Fibroblast of pulmonary artery (primary cell): ENCODE measurements at places on chromosomes 2 and 18.

GRCh38 chr2:215933151-215933550 is 80.2 kb downstream of the MREG start:
- no peak for DNase-seq

- DNase-seq = peak; percentile 15
Observed at GRCh38 chr2:213149294-213149875, 2.0 kb downstream of the IKZF2 start.

DNA sequence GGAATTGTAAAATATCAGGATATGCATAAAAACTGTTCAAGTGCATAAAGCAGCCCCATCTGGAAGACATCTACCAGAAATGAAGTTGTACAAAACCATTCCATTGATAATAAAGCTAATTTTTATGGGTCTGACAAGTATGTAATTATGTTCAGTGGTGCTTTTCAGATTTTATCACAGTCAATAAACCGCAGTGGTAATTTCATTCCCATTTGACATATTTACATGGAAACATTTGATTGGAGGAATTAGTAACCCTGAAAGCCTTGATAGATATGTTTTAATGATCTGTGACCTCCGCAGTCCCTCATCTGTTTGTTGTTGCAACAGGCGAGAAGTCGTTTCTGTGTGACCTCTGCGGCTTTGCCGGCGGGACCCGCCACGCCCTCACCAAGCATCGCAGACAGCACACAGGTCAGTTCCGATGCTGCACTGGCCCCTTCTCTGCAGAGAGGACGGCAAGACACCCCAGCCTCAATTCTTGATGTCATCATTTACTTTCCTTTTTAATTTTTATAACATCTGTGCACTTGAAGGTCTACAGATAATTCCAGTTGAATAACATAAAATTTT is 283.1 kb downstream of the ZNF407 start:
- no peak for DNase-seq

DNA sequence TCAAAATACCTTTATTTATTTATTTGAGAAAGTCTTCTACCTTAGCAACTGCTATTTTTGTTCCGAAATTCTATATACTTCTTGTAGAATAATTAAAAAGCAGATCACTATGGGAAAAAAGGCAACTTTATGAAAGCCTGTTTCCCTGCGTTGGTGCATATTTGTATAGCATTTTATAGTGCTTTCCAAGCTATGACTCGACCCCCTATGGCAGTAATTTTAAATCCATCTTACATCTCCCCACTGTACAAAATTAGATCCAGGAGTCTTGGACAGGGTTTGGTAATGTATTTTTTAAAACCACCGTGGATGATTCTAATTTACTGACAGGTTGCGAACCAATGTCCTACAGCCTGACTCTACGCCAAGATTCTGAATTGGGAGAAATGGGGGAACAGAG is 10.1 kb downstream of the TANK start:
- no peak for DNase-seq

DNA sequence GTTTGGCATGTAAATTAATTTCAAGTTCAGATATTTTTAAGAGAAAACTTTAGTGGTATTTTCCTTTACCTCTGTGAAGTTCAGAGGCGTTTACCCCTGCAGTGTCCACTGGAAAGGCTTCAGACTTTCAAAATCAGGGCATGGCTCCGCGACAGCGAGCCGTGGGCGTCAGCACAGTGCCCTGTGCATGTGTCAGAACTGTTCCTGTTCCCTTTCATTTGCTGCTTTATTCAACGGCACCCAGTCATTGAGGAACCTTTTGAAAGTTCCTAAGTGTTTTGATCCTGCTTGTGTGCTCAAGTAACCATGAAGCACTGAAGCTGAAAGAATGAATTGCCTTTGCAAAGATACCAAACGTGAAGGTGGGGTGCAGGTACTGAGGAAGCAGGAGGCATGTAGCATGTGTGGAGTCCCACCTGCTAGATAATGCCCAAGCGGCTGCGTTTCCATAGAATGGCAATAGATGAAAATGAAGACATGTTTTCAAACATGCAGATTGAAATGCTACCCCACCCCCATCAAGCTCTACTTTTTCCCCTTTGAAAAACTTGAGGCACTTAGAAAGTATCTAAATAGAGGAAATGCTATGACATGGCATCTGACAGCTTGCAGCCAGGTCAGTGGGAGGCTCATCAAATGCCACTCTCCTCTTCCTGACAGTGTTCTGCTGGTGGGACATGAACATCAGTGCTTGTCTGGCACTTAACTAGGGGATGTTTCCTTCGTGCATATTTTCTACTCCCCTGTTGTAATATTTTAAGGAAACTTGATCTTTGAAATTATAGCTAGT is 148.6 kb downstream of the ZNF236 start:
- no peak for DNase-seq

DNA sequence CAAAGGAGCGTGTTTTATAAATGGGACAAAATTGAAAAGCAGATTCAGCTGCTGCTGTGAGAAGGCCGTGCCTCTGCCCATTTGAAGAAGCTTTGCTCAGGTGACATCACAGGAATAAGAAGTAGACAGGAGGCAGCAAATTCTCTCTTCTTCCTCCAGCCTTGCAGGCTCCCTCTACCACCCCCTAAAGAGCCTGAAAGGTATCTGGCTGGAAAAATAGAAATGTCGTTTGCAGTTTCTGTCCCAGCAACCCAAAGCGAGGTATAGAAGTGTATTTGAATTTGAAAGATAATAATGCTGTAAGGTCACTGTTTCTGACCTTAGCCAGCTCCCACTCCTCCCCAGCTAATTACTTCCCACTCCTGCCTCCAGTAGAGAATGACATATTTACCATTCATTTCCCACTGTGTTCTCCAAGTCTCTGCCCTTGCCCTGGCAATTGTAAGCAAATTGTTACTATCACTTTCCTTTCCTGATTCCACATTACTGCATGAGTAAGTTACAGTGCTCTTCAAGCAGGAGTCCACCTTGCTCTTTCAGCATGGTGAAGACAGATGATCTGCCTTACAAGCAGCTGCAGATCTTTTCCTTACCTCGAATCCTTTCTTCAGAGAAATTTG is 56.8 kb upstream of the RASGRP3 start:
- peak; percentile 30 for DNase-seq

DNA sequence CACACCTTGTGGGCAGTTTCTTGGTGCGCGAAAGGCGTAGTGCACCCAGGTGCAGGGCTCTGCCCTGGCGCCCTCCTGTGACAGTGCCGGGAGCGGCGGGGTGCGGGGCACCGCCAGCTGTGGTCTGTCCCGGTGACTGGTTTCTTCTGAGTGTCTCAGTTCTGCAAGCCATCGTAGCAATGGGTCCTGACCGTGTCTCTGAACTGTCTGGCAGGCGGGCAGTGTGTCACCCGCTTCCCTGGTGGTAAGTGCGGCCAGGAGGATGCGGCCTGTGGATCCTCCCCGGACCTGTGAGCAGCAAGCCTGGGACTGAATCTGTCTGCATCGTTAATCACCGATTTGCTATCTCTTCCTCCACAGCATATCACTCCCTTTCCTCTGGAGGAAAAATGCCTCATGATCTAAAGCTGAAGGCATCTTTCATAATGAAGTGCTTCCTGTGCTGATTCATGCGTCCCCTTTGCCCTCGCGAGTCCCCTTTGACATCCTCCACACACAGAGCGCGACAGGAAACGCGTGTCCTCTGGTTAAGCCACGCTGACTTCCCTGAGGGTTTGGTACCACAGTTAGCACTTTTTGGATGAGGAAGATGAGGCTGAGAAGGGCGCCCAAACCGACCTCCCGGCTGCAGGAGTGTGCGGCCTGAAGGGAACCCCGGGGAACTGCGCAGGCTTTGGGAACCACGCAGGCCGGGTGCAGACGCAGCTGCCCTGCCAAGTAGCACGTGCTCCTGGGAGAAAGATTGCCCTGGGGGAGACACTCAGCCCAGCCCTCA is 416.0 kb upstream of the HS6ST1 start:
- peak; percentile 73 for DNase-seq

DNA sequence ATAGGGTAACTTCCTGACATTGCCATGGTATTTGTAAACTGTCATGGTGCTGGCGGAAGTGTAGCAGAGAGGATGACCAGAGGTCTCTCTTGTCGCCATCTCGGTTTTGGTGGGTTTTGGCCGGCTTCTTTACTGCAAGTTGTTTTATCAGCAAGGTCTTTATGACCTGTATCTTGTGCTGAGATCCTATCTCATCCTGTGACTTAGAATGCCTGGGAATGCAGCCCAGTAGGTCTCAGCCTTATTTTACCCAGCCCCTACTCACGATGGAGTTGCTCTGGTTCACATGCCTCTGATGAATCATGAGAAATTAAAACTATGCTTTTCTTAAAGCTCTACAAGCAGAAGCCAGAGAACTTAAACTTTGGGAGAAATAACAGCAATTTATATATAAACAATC is 12.7 kb upstream of the NFU1 start:
- no peak for DNase-seq

GRCh38 chr2:203722411-203722810 is 16.0 kb downstream of the CD28 start:
- DNase-seq = peak; percentile 22

- DNase-seq = no peak
Observed at GRCh38 chr2:217848351-217848957, 154.3 kb downstream of the TNS1 start.

GRCh38 chr18:36798738-36799473 is 29.9 kb downstream of the TPGS2 start:
- DNase-seq = no peak

- no peak for DNase-seq
Observed at GRCh38 chr2:239495791-239496233, 95.0 kb upstream of the HDAC4 start.

DNA sequence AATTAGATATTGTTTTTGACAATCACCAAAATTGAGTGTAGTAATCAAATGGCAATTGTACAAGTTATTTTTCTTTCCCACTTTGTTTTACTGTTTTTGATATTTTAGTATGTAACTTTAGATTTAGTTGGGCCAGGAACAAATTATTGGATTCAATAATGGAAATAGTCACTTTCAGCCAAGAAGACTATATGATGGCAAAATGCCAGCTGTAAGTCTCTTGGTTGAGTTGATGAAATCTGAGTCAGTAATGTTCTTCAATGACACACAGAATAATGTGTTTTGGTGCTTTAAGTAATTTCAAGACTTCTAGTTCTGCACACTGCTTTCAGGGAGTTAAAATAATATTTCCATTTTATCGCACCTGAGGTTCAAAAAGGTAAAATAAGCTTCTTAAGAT is 2022.0 kb upstream of the CELF4 start:
- peak; percentile 15 for DNase-seq

- no peak for DNase-seq
Observed at GRCh38 chr2:64945973-64946768, 43.0 kb upstream of the SLC1A4 start.
